ENCODE measurements at places on chromosomes 6 and 20.

- DNase-seq = no peak
Measured at GRCh38 chr6:158869826-158870648, 50.9 kb upstream of the EZR start.

DNA sequence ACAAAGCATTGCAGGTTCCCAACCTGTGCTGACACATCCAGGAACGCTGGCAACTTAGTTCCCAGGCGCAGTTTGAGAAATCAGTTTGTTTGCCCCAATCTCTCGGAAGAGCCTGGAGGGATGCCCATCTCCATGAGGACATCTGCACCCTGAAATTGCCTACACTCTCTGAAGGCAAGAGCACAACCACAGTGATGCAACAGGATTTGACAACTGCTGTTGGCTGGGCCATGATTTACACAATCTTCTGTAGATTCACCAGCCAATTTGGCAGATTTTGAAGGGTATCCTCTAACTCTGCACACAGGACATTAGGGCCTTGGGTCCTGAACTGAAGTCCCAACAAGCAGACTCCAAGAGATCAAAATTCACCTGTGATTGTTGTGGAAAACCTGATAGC lies 3.4 kb downstream of the APMAP start:
- no peak for DNase-seq

DNA sequence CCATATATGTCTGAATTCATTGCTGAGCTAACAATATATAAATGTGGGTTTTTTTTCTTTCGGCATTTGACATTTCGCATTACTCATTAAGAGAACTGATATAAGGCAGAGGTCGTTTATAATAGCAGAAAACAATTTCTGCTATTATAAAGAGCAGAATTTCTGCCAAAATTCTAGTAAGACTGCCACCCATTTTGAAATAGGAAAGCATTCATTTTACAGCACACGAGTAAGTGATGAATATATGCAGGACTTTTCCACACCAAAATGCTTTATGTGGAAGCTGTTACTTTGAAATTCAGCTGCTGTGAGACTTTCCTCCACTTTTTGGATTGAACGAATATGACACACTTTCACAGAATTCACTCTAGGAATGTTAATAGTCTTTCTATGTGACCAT lies 610.9 kb upstream of the MAN1A1 start:
- no peak for DNase-seq

DNA sequence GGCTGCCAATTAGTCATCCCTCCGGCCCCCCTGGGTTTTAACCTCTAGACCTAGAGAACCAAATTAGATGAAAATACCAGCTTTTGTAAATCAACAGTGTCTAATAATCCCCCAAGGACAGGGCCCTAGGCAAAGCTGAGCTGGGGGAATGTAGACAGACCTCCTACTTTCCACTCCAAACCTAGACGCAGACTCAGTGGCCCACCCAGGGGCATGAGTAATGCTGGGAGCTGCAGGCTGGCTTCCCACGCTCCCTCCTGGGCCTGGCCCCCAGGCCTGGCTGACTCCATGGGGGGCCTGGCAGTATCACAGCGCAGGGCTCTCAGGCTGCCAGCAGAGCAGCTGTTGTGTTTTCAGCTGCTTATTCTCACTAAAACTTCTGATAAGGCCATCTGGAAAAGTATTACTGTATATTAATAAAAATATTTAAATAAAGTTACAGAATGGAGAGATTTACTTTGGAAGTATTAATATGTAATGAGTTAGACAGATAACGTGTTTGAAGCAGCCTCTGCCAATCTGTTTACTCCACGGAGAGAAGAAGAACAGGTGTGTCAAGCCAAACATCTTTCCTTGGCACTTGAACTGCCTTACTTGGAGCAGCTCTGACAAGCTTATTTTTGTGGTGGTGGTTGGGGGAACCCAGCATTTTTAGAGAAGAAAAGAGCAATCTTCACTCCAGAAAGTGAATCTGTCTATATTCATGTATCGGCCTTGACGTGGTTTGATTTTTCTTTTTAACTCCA lies 144.0 kb upstream of the AGPAT4 start:
- DNase-seq = no peak

- no peak for DNase-seq
Measured at GRCh38 chr20:63896264-63897105, 1.6 kb downstream of the DNAJC5 start.

DNA sequence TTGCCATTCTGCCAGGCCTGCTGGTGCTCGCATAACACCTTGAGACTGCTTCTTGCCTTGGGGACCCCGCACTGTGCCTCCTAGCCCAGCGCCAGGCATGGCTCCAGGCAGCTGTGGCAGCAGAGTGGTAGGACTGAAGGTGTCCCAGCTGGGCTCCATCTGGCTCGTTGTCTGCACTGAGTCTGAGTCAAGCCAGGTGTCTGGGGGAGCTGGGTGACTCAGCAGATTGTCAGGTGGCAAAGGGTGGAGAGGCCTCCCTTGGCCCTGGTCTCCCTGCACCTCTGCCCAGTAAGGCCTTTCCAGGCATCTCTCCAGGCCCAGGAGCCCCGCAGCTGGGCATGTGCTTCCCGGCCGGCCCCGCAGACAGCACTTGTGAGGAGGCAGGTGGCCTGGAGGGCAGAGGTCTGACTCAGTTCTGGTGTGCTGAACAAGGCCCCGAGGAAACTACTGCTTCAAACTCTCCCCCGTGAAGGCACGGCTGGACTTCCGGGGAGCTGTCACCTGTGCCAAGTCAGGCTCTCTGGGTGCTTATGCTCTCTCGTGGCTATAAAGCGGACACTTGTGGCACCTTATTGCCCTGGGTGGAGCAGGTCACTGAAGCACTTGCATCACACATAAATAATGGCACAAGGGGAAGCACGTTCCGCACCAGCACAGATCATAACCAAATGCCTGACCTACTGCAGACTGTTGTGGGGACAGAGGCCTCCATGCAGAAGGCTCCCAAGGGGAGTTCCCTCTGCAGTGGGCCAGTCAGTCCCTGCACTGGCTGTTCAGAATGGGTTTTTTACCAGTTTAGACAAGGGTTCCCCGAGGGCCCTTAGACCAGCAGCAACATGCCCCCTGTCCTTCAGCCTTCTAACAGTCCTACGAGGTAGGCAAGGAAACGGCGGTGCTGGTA lies 27.5 kb downstream of the FOXC1 start:
- DNase-seq = no peak

- DNase-seq = no peak
Measured at GRCh38 chr6:146881228-146882181, 282.7 kb downstream of the ADGB start.

- DNase-seq = peak; percentile 62
Measured at GRCh38 chr20:62953839-62954703, 1.6 kb downstream of the SLC17A9 start.

- no peak for DNase-seq
Measured at GRCh38 chr20:25315418-25316210, 67.7 kb downstream of the PYGB start.

DNA sequence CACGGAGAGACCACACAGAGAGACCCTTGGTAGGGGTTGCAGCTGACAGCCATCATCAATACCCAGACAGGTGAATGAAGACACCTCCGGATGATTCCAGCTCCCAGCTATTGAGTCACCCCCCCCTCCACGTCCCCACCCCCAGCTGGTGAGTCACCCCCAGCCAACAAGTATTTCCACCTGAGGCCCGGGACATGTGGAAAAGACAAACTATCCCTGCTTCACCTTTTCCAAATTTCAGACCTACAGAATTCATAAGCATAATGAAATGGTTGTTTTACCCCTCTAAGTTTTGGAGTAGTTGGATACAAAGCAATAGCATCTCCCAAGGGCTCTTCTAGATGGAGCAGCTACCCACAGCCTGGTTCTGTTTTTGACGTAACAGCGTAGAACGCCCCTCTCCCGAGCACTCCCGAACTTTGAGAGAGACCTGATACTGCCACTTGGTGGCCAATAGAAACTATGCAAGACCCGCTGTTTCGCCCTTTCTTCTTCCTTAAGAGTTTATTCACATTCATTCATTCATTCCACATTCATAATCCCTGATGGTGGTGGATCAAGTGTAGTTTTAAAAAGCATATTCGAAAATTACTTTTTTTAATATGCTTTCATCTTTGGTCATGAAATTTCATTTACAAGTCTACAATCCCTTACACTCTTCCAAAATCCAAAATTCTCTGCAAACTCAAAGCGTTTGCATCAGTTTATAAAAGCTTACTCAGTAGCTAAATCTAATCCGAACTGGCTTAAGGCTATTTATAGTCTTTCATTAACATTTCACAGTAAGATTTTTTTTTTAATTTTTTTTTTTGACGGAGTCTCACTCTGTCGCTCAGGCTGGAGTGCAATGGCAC lies 15.1 kb upstream of the PPP1R16B start:
- no peak for DNase-seq

DNA sequence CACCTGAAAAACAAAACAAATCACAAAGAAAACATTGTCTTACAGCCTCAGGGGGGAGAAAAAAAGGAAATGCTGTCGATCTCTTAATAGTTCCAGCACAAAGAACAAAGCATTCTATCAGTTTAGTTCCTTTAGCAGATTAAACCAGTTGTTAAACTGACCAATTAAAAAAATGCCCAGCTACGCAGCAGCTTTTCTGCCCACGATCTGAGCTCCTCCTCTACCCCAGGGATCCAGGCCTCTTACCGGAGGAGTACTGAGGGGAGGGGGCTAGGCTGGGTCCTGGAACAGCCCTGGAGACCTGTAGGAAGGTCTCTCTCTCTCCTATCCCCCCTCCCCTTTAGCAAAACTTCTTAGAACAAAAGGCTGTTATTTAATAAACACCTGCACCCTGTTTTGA lies 13.4 kb downstream of the PTK7 start:
- DNase-seq = no peak

- no peak for DNase-seq
Measured at GRCh38 chr6:156953479-156954146, 176.4 kb downstream of the ARID1B start.

- no peak for DNase-seq
Measured at GRCh38 chr6:14837435-14837834, 408.4 kb upstream of the JARID2 start.

DNA sequence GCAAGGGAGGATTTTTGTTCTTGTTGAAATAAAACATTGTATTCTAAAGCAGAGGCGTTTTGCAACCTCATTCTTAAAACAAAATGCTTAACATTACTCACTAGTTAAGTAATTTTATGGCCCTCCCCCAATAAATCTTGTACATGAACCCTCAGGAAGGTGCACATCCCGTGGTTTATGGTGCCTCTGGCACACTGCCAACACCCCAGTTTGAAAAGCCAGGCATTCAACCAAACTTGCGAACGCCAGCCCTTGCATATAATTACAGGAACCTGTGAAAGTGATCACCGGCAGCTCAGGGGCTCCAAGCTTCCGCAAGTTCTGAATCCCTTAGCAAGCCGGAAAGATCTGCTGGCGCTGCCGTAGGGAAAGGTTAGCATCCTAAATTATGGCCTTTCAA lies 1109.0 kb upstream of the FLRT3 start:
- DNase-seq = no peak

- DNase-seq = no peak
Measured at GRCh38 chr20:1811621-1812498, 83.3 kb upstream of the SIRPA start.

GRCh38 chr6:126307849-126308248 lies 32.1 kb upstream of the CENPW start:
- DNase-seq = no peak

DNA sequence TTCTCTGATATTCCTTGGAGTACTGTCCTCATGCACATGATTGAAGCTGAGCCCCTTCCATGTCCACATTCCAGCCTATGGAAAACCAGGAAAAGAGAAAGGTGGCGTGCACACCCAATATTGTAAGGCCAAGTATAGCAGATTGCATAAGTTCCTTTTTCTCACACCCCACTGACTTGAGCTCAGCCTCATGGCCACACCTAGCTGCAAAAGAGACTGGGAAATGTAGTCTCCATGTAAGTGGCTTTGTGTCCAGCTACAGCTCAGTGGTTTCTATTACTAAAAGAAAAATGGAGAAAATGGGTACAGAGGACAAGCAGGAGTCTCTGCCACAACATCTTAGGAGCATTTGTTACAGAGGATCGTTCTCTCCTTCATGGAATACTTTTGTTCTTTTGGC lies 10.8 kb upstream of the UST start:
- DNase-seq = no peak

- DNase-seq = no peak
Measured at GRCh38 chr6:44701637-44702101, 314.2 kb downstream of the CDC5L start.

DNA sequence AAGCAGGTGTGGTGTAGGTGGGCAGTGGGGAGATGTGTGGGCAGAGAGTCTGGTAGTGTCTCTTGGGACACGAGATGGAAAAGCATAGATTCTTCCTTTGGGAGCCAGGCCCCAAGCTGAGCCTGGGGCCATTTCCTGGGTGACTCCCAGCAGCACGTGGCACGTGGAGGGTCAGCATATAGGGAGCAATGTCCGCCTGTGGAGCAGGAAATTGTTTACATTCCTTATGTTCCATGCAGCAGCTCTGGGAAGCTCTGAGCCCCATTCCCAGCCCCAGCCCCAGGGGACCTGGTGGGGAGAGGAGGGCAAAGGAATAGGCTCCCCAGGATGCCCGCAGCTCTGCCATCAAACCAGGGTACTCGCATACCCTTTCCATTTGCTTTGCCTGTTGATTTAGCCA lies 57.6 kb downstream of the DAAM2 start:
- no peak for DNase-seq

DNA sequence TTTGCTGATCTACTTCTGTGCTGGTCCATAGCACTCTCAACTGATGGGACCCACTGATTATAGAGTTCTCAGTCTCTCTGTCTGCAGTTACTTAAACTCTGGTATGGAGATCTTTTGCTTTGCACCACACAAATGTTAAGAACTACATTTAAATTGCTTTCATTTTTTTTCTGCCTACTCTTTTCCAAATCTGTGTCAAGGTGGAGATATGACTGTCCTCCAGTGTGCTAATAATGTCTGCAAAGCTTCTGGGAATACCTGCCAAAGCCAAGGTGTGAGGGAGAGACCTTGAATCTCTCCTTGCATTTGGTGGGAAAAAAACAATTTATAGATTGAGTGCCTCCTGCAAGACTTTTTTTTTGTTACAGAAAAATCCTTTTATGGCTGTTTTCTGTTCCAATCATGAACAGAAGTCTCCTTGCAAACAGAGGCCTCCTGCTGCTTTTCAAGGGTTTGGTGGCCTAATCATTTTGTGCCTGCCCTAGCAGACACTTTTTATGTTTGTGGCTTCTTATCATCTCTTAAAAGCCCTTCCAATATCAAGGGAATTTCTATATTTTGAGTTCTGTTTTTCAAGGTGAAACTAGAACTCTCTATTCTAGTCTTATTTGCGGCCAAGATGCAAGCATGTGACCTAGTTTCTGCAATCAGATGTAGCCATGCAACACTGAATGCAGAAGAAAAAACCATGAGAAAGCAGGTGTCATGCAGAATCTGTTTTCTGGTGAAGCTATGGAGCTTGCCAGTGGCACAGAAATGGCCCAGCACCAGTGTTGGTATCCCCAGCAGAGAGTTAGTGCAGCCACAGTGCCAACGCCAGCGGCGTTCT lies 23.2 kb upstream of the AKIRIN2 start:
- no peak for DNase-seq

DNA sequence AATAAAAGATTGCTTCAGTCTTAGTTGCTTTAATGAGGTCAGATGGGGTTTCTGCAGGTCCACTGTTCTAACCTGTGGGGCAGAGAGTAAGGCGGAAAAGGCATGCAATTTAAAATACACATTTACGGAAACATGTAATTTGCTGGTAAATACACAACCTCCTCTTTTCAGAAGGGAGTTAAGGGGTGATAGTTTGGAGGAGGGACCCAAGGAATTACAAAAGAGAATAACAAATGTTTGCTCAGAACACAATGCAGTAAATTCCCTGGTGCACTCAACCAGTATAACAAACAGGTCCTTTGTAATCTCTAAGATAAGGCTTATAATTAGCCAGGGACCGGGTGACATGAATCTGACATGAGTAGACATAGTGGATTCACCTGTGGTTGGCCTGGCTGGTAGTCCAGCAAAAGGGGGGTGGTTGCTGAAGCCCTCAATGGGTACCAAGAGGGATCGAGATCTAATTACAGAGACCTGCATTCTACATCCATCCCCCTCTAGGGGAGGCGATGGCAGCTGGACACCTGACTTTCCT lies 295.1 kb downstream of the PHACTR1 start:
- no peak for DNase-seq
